Tibial nerve (tissue), 4 donors: ENCODE measurements at places on chromosomes 6 and 20.
A peak's percentile ranks its signal among the peaks of the same experiment; 100 is the strongest.

- H3K27me3 ChIP-seq: no peaks in the 10 kb centered on the region
- H3K27ac ChIP-seq: no peak overlapping the region
- H3K36me3 ChIP-seq: peaks cover 78% of the 10 kb centered on the region
- DNase-seq: no peak
- no peak overlapping the region for H3K4me3 ChIP-seq
These were observed 32.9 kb downstream of the NKX2-4 start for GRCh38 chr20:21364413-21364812.

GRCh38 chr6:35230950-35231349 is 17.2 kb downstream of the SCUBE3 start:
- no peaks in the 10 kb centered on the region for H3K36me3 ChIP-seq
- H3K27ac ChIP-seq: no peak overlapping the region
- H3K27me3 ChIP-seq: no peaks in the 10 kb centered on the region
- no peak for DNase-seq
- H3K4me3 ChIP-seq: no peak overlapping the region
- no peaks in the 10 kb centered on the region for H3K4me1 ChIP-seq

- H3K4me1 ChIP-seq: peaks cover 33% of the 10 kb centered on the region
- H3K27ac ChIP-seq: peak overlapping the region; percentile 14
- no peaks in the 10 kb centered on the region for H3K36me3 ChIP-seq
- no peaks in the 10 kb centered on the region for H3K27me3 ChIP-seq
- DNase-seq: no peak
These were observed 51.1 kb upstream of the SLC22A16 start for GRCh38 chr6:110527516-110527915.

DNA sequence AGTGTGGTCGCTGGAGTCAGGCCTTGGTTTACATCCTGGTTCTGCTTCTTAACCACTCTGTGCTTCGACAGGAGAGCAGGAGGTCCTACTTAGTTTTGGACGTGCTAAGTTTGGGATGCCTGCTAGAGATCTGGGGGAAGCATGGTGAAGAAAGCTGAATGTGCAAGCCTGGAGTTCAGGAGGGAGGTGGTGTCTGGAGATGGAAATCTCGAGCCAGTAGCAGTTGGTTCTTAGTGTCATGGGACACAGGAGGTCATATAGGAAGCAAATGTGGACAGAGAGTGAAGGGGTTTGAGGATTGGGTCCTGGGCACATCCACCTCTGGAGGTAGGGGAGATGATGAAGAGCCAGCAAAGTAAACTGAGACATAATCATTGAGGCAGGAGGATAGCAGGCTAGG is 131.4 kb downstream of the SYCP2 start:
- H3K4me1 ChIP-seq: peaks cover 9% of the 10 kb centered on the region
- no peaks in the 10 kb centered on the region for H3K36me3 ChIP-seq
- no peak for DNase-seq
- H3K27ac ChIP-seq: no peak overlapping the region
- H3K4me3 ChIP-seq: no peak overlapping the region

- no peaks in the 10 kb centered on the region for H3K27me3 ChIP-seq
- H3K27ac ChIP-seq: peak overlapping the region; percentile 44
- no peak for DNase-seq
- peaks cover 8% of the 10 kb centered on the region for H3K4me1 ChIP-seq
These were observed 521.6 kb downstream of the CD83 start for GRCh38 chr6:14638906-14639761.

DNA sequence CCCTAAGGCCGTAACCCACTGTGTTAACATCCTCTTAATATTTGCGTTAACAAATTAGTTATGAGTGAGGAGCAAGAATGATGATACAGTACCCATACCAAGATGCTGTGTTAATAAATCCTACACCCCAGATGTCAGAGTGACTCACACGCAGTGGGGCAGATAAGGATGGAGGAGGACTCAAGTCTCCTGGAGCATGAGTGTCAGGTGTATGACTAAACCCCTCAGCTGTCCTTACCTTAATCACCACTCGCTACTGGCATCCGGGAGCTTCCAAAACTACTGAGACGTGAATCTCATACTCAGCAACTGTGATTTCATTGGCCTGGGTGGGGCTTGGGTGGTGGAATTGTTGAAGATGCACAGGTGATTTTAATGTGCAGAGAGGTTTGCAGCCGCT is 131.3 kb upstream of the MTHFD1L start:
- DNase-seq: no peak
- H3K27me3 ChIP-seq: no peaks in the 10 kb centered on the region
- no peaks in the 10 kb centered on the region for H3K4me1 ChIP-seq

DNA sequence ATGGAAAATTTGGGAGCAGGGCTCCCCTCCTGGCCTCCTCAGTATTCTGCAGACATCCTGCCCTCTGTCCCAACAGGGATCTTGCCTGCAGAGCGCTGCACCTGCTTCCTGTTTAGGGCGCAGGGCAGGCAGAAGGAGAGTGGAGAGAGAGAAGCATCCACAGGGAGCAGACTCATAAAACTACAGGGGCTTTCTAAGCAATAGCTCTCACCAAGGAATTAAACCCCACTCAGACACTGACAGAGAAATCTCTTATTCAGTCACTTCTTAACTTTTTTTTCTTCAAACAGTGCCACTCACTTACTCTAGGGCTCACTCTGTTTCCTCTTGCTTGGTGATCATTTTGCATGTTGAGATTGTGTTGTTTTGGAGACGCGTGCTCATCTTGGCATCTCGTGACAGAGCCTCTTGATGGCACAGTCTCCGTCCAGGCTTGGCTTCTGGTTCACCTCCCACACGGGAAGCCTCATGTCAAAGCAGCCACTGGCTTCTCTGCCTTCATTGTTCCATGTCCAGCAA is 153.1 kb upstream of the INSM1 start:
- DNase-seq: no peak
- H3K4me3 ChIP-seq: no peak overlapping the region
- H3K27me3 ChIP-seq: no peaks in the 10 kb centered on the region
- no peaks in the 10 kb centered on the region for H3K4me1 ChIP-seq
- no peaks in the 10 kb centered on the region for H3K36me3 ChIP-seq
- H3K27ac ChIP-seq: no peak overlapping the region

DNA sequence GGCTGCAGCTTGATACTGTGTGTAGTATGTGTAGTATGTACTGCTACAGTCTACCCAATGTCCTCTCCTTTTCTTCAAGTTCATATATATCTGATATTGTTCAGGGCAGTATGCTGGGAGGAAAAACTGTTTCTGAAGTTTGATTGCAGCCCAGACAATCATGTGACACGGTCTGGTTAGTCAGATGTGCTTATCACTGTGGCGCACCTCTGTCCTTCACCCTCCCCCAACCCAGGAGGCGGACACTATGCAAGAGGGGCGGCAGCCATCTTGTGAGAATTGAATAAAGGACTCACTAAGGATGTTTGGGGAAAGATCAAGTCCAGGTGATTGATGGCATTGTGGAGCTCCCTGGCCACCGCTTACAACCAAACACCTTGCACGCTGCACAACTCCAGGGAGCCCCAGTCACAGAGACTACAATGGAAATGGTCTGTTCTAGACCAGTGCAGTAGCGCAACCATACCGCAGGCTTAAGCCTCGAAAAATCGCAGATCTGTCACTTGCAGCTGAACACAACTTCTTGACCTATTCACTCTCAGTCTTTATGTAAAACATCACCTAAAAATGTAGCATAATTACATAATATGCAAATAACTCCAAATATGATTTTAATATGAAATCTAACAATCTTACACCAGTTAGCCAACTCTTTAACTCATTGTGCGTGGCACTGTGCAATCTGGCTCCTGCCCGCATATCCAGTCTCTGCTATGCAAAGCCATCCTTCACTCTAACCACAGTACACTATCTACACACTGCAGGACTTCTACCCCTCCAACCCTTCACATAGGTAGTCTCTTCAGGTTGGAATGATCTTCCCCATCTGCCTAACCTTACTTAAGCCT is 79.3 kb downstream of the VGLL2 start:
- no peaks in the 10 kb centered on the region for H3K36me3 ChIP-seq
- no peaks in the 10 kb centered on the region for H3K27me3 ChIP-seq
- H3K4me1 ChIP-seq: no peaks in the 10 kb centered on the region
- no peak for DNase-seq
- no peak overlapping the region for H3K4me3 ChIP-seq
- no peak overlapping the region for H3K27ac ChIP-seq

- peaks cover 10% of the 10 kb centered on the region for H3K4me1 ChIP-seq
- no peaks in the 10 kb centered on the region for H3K27me3 ChIP-seq
- H3K36me3 ChIP-seq: no peaks in the 10 kb centered on the region
- peak within 1 kb of the TSS; percentile 99 for H3K27ac ChIP-seq
- DNase-seq: peak; percentile 39
- H3K4me3 ChIP-seq: peak within 1 kb of the TSS; percentile 84
These were observed at the start of gene ATXN1 for GRCh38 chr6:16760516-16761470. Gene ATXN1, minus strand, starts transcription at chr6:16761460.

GRCh38 chr6:814378-815347 is 121.7 kb upstream of the EXOC2 start:
- H3K27me3 ChIP-seq: no peaks in the 10 kb centered on the region
- H3K27ac ChIP-seq: no peak overlapping the region
- H3K4me3 ChIP-seq: no peak overlapping the region
- H3K4me1 ChIP-seq: no peaks in the 10 kb centered on the region
- no peak for DNase-seq

DNA sequence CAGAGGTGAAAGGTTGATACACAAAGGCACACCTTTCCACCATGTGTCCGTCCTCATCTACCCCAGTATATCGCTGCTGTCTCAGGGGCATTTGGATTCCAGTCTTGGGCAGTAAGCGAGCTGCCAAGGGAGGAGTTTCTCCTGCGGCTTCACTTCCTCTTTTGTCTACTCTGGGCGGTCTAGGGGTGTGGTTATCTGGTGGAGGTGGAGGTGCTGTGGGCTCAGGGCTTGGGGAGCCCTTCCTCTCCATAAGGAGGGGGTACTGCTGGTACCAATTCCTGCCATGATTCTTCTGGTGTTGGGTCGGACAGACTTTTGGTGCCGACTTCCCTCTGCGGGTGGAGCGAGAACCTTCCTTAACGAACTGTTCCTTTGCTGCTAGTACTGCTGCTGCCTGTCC is 31.9 kb upstream of the FABP7 start:
- no peaks in the 10 kb centered on the region for H3K36me3 ChIP-seq
- no peaks in the 10 kb centered on the region for H3K4me1 ChIP-seq
- no peaks in the 10 kb centered on the region for H3K27me3 ChIP-seq
- H3K4me3 ChIP-seq: no peak overlapping the region
- DNase-seq: no peak

- no peaks in the 10 kb centered on the region for H3K4me1 ChIP-seq
- no peak overlapping the region for H3K27ac ChIP-seq
- H3K27me3 ChIP-seq: no peaks in the 10 kb centered on the region
- no peak for DNase-seq
These were observed 21.7 kb downstream of the TRIM38 start for GRCh38 chr6:25984265-25984664.

- H3K4me1 ChIP-seq: no peaks in the 10 kb centered on the region
- H3K4me3 ChIP-seq: no peak overlapping the region
- H3K36me3 ChIP-seq: no peaks in the 10 kb centered on the region
- no peak for DNase-seq
- H3K27me3 ChIP-seq: no peaks in the 10 kb centered on the region
- no peak overlapping the region for H3K27ac ChIP-seq
These were observed 169.5 kb upstream of the LAMA2 start for GRCh38 chr6:128713461-128713860.

GRCh38 chr20:5822569-5822968 is 72.4 kb downstream of the SHLD1 start:
- no peaks in the 10 kb centered on the region for H3K27me3 ChIP-seq
- H3K4me1 ChIP-seq: no peaks in the 10 kb centered on the region
- H3K36me3 ChIP-seq: no peaks in the 10 kb centered on the region

- DNase-seq: no peak
- H3K27ac ChIP-seq: no peak overlapping the region
- H3K36me3 ChIP-seq: no peaks in the 10 kb centered on the region
- no peaks in the 10 kb centered on the region for H3K27me3 ChIP-seq
These were observed 31.0 kb upstream of the VEGFA start for GRCh38 chr6:43738877-43739641.

- no peaks in the 10 kb centered on the region for H3K27me3 ChIP-seq
- DNase-seq: no peak
- H3K4me3 ChIP-seq: peak overlapping the region; percentile 68
- peak overlapping the region; percentile 89 for H3K27ac ChIP-seq
- peaks cover 23% of the 10 kb centered on the region for H3K4me1 ChIP-seq
- H3K36me3 ChIP-seq: no peaks in the 10 kb centered on the region
These were observed 505 bp upstream of the WRNIP1 start for GRCh38 chr6:2764610-2765165.

GRCh38 chr6:145863366-145863765 is 48.8 kb upstream of the FBXO30 start:
- no peak overlapping the region for H3K4me3 ChIP-seq
- H3K36me3 ChIP-seq: peaks cover 16% of the 10 kb centered on the region
- H3K27ac ChIP-seq: no peak overlapping the region
- no peak for DNase-seq
- no peaks in the 10 kb centered on the region for H3K4me1 ChIP-seq
- no peaks in the 10 kb centered on the region for H3K27me3 ChIP-seq

- H3K27me3 ChIP-seq: no peaks in the 10 kb centered on the region
- H3K4me3 ChIP-seq: no peak overlapping the region
- DNase-seq: no peak
- H3K27ac ChIP-seq: no peak overlapping the region
- H3K36me3 ChIP-seq: no peaks in the 10 kb centered on the region
These were observed 31.9 kb downstream of the SHLD1 start for GRCh38 chr20:5781798-5782750.

DNA sequence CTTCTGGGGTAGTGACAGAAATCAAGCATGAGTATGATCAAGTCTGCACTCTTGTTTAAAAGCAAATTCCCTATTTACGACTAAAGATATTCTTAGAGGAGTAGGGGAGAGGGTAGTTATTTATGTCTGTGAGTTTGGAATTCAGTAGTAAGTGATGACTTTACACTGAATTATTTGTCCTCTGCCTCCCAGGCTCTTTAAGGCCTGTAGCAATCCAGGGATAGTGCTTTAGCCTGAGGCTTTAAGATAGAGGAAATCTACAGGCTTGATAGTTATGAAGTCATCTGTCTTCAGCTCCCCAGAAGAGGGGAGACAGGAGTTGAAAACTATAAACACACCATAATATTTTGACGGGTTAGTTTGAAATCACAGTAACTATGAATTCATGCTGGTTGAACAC is 664.5 kb downstream of the EPM2A start:
- no peaks in the 10 kb centered on the region for H3K4me1 ChIP-seq
- no peak overlapping the region for H3K27ac ChIP-seq
- DNase-seq: no peak
- no peaks in the 10 kb centered on the region for H3K36me3 ChIP-seq

DNA sequence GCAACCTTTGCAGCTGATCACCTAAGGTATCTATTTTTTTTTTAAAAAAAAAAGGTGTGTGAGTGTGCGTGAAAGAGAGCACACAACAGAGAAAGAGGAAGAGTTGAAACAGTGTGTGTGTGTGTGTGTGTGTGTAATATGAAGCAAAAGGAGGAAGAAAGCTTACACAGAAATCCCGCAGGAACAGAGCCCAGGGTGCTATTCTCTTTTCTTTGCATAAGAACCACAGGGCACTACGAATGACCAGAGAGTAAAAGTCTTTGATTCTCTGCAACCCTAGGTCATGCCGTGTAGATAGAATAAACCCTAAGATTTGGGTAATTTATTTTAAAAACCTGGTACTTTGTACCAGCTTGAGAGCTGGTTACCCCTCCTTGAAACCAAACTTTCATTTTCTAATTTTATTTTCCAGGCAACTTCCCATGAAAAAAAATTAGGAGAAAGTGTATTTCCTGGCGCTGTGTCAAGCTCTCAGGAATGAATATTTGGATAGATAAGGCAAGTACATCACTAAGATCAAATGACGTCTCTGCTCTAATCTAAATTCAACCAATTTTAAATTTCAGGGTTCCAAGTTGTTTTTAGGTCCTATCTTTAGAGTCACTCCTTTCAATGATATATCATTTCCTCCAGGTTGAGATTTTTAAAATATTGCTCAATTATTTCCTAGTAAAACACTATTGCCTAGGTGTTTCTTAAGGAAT is 47.9 kb upstream of the ID4 start:
- H3K27ac ChIP-seq: no peak overlapping the region
- peak overlapping the region; percentile 16 for H3K4me3 ChIP-seq
- no peaks in the 10 kb centered on the region for H3K27me3 ChIP-seq
- H3K4me1 ChIP-seq: peaks cover 28% of the 10 kb centered on the region
- DNase-seq: no peak
